NCI-H2171 treated with DMSO at 0.1 percent for 48 hours (cell line): ENCODE measurements at places on chromosomes 1 and 21.
A peak's percentile ranks its signal among the peaks of the same experiment; 100 is the strongest.

DNA sequence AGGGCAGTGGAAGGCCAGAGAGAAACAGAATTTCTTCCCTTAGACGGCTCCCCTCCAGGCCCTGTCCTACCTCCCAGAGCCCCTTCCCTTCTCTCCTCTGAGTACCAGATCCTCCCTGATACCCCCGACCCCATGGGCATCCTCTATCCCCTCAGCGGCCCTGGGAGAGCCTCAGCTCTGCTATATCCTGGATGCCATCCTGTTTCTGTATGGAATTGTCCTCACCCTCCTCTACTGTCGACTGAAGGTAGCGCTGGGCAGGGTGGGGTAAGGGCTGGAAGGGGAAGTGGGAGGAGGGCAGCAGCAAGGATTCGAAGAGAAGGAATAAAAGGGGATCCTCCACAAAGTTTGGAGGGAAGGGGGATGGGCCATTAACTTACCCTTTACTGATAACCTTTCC is 2.7 kb downstream of the FCER1G start:
- no peak for DNase-seq

DNA sequence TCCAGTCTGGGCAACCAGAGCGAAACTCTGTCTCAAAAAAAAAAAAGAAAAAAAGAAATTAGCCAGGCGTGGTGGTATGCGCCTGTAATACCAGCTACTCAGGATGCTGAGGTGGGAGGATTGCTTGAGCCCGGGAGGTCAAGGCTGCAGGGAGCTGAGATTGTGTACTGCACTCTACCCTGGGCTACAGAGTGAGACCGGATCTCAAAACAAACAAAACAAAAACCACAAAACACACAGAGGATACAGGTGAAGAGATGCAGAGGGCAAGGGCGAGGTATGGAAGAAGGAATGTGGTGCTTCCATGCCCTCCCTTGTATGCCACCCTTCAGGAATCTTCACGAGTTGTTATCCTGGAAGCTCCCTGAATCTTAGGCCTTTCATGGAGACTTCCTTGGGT is 68.5 kb downstream of the NDUFS5 start:
- DNase-seq: no peak

DNA sequence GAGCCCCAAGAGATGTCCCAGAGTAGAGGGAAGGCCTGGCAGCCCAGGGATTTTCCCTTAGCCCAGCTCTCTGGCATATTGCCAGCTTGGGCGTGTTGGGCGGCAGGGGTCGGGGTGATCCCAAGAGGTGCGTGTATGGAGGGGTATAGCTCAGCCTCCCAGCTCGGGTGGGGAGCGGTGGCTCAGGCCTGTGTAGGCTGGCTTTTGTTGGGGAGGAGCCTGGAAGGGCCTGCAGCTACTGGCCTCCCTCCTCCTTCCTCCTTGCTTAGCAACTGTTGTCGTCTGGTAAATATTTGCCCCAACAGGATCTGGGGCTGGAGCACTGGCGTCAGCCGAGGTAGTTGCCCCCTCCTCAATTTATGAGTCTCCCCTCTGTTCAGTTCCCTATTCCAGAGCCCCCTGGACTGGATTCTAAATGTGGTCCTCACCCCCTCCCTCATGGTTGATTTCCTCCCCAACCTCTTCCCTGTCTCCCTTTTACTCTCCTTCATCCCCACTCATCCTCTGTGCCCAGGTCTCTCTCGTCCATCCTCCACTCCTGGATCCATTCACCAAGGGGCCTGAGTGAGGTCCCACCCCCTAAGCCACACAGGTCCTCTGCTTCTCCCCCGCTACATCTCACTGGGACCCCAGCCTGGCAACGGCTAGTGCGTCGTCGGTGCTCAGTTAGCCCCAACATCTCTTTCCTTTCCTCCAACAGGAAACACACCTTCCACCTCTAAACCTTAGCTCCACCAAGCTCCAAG is 10.3 kb upstream of the LMNA start:
- DNase-seq: peak; percentile 81

DNA sequence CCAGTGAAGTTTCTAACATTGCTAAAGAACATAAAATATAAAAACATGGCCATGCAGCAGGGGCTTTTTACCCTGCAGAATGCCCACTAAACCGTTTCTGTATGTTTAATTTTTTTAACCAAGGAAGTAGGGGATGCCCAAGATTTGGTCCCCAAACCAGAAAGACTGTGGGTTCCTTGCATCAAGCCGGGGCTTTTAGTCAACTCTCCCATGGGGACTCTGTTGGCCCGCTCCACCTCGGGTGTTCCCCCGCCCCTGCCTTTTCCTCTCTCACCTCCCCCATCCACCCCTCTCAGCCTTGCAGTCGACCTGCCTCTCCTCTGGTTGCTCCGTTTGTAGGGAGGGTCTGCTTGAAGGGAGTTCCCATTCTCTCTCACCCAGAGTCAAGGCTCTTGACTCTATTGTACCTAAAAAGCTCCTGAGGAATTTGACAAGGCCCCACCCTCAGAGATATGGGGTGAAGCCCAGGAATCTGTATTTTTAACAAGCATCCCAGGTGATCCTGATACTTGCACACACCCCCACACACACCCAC is 117.5 kb downstream of the TOMM20 start:
- no peak for DNase-seq

GRCh38 chr1:245310571-245311531 is 156.1 kb downstream of the KIF26B start:
- DNase-seq: no peak
